Mesenteric fat pad (tissue), 1 donor: ENCODE measurements at places on chromosomes 1 and 21. TPM values are rescaled to one million over a fixed set of nuclear protein-coding genes. Genes with fewer than 3 reads are reported as not detected.

APCS gene
- not detected for total RNA-seq

VWA5B1 gene
- total RNA-seq, result not detected

FCRL6 gene
- not detected for total RNA-seq

- no peak for DNase-seq
Observed at GRCh38 chr1:170734412-170735175, 70.7 kb downstream of the PRRX1 start.

DNA sequence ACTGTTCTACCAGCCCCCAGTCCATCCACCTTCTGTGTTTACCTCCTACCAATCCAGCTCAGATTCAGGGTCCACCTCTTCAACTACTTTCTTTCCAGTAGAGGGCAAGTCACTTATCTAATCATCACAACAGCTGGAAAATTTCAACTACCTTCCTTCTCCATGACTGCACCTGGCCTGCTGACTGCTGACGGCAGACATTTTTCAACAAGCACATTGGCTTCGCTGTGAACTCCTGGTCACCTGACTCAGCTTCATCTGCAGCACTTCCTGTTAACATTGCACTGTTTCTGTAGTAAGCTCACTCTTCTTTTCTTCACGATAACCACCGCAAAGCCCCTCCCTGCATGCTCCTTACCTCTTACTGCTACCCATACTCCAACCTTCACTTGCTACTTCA lies 405.7 kb downstream of the NTNG1 start:
- DNase-seq, result no peak

DNA sequence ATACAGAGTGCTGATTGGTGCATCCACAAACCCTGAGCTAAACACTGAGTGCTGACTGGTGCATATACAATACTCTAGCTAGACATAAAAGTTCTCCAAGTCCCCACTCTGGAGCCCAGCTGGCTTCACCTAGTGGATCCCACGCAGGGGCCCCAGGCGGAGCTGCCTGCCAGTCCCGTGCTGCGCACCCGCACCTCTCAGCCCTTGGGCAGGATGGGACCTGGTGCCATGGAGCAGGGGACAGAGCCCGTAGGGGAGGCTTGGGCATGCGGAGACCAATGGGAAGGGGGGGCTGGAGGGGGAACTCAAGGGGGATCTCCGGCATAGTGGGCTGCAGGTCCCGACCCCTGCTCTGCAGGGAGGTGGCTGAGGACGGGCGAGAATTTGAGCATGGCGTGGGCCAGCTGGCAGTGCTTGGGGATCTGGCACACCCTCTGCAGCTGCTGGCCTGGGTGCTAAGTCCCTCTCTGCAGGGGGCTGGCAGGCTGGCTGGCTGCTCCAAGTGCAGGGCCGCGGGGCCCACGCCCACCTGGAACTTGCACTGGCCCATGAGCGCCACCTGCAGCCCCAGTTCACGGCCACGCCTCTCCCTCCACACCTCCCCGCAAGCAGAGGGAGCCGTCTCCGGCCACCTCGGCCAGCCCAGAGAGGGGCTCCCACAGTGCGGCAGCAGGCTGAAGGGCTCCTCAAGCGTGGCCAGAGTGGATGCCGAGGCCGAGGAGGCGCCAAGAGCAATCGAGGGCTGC lies 104.9 kb downstream of the NTMT2 start:
- no peak for DNase-seq

DNA sequence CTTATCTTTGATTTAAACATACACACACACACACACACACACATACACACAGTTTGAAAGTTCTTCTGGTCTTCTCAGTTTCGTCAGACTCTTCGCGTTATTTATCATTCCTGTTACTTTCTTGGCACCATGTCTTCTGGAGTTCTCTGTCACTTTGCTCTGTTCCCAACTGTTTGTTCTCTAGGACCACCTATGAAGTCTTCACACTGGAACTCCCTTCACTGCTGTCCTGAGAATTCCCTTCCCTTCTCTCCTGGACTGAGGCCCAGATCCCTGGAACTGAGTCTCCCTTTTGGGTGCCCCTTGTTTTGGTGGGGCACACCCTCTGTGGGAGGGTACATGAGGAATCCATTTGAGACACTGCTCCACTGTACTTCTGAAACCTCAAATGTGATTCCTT lies 30.5 kb downstream of the ALG14 start:
- no peak for DNase-seq
